ENCODE measurements at places on chromosomes 5 and 9. TPM values are rescaled to one million over a fixed set of nuclear protein-coding genes. Genes with fewer than 3 reads are reported as not detected.

Gene CCL27
- not detected for total RNA-seq

Gene PCDHB6
- not detected for total RNA-seq

Gene PIP5KL1
- total RNA-seq = 0.33 TPM

Gene NUTM2G
- total RNA-seq = not detected

Gene SPATA6L
- total RNA-seq = under 0.01 TPM

Gene GBGT1
- 6.8 TPM for total RNA-seq

Gene EGFLAM
- total RNA-seq = not detected

Gene HAVCR2
- total RNA-seq = not detected

Gene OR4F3
- not detected for total RNA-seq

Gene LAMC3
- total RNA-seq = 0.77 TPM

Gene LCN1
- total RNA-seq = not detected

Gene PCDHA9
- not detected for total RNA-seq

Gene LHX2
- total RNA-seq = under 0.01 TPM

Gene ZNF346
- total RNA-seq = 19.0 TPM

Gene SPATA31E1
- under 0.01 TPM for total RNA-seq

Gene CCDC183
- total RNA-seq = 0.67 TPM

Gene IFNA21
- not detected for total RNA-seq

Gene MRPL41
- total RNA-seq = 71.6 TPM
